ENCODE measurements at places on chromosomes 7 and 10.

GRCh38 chr7:6516387-6516983, 34.8 kb downstream of the GRID2IP start:
- DNase-seq: peak; percentile 15

DNA sequence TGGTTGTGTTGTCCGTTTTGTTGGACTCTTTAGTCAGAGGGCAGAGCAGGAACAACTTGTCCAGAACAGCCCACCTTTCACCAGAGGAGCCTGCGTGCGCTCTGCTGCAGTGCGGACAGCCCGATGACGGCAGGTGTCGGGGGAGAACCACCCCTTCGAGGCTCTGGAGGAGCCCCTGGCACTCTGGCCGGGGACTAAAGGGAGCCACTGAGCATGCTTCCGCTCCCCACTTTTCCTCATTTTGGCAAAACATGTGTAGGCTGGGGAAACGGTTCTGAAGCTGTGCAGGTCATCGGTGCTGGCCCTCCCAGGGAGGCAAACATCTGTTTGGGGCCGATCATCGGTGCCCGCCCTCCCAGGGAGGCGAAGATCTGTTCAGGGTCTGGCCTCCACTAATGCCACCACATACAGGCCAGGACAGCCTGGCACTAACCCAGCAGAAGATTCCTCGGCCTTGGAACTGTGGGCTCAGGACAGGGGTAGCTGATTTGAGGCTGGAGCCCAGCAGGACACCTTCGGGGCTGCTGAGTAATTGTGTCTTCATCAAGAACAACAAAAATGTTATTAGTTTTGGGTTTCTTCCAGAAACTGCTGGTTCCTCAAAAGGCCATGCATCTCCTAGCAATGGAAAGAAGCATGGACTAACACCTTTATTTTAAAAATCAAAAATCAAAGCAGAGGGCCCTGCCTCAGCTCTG, 124.4 kb upstream of the TCERG1L start:
- no peak for DNase-seq

DNA sequence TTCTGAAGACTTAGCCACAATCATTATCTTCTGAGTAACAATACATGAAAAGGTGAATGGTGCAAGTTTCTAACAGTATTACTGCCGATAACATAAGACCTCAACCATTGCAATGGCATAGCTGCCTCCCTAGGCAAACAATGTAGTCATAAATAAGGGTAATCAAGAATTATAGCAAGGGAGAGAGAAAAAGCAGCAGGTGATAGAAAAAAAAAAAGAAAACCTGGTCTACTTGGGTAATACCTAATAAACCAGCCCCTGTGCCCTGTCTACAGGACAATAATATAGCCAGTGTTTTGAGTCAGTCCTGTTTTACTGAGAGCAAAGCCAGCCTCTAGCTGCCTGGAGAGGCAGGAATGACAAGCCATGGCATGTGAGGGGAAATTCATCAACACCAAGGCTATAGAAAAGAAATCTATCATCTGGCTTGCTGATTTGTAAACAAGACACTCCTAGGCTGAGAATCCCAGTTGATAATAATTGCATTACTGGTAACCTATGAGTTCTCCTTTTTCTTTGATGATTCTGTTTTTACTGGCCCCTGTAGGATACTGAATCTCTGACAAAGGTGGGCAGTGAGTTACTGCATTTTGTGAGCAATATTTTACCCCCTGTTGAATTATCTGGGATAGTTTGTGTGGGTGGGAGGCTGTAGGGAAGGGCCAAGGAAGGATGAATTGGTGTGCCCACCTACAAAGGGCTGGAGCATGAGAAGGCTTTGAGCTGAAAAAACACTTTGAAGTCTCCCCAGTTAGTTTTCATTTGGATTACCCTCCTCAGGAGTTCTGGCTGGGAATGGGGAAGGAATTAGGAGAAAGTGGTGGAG, 1.7 kb upstream of the WEE2 start:
- DNase-seq: no peak

DNA sequence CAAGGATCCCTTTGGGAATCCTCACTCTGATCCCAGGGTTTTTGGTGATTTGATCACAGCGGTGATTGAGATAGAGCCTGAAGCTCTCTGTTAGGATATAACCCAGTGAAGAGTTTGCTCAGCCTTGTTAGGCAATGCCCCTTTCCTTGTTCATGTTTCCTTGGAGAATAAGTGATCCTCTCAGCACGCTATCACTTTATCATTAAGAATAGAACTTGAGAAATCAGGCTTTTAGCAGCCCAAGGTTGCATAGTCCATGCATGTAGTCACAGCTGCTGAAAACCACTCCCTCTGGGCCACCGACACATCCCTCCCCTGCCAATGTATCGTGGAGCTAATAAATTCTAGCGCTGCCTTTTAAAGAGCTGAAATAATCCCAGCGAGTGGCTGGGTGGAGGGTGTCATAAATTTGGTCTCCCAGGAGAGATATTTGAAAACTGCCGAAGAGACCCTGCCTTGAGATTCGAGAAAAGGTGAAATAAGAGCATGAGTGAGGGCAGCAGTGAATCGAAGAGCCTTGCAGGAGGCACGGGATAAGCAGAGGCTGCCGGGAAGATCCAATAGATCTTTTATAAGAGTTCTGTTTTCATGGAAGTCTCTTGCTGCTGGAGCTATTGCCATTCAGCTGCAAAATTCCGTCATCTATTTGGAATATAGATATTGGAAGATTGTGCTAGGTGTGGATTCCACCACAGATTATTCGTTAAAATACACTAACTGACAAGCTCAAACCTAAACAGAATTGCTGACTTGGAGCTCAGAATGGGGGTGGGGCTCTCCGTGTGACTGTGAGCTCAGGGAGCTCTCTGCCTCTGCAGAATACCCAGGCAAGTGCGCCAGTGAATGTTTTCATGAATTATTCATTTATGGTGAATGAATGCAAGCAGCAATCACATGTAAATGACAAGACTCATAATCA, 249.8 kb downstream of the TRIL start:
- DNase-seq: peak; percentile 10

DNA sequence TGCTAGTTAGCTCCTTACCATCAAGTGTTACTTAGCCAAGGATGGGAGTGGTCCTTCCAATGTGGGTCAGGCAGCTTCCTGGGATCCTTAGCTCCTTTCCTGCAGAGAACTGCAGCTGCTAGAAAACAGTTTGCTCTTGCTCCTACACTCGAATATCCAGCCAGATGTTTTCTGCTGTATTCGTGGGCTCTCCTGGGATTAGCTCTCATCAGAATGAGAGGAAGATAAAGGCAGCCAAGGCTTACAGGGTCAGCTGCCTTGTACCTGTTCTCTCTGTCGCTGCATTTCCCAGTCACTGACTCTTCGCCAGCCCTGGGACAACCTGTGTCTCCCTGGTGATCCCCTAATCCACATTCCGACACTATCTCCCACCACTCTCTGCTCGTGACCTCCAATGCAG, 29.0 kb downstream of the NEUROD6 start:
- DNase-seq: no peak
